ENCODE measurements at places on chromosomes 12 and 14.

DNA sequence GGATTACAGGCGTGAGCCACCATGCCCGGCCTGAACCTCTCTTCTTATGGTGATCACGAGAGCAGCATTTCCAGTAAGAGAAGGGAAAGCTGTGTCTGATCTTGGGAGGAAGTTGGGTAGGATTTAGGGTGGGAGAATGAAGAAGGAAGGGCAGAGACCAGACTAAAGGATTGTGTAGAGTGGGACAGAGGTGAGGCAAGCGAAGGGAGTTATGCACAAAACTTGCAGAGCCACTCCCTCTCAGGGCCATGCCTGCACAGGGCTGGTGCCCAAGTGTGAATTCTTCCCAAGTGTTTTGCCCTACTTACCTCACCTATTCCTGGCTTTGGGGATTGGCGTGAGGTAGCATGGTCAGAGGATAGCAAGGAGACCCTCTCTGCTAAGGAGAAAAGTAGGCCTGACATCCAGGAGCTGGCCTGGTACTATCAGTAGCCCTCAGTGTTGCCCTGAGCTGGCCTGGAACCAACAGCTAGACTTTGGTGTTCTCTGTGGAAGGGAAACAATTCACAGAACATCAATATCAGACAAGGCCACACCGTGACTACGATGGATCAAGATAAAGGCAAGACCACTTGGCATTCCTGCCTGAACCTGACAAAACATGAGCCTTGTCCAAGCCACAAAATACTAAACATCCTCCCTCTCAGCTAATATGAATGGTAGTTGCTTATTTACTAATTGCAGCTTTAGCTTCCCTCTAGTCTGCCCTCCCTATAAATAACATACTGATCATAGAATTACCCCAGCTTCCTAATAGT, 201.0 kb upstream of the AMIGO2 start:
- DNase-seq: no peak

DNA sequence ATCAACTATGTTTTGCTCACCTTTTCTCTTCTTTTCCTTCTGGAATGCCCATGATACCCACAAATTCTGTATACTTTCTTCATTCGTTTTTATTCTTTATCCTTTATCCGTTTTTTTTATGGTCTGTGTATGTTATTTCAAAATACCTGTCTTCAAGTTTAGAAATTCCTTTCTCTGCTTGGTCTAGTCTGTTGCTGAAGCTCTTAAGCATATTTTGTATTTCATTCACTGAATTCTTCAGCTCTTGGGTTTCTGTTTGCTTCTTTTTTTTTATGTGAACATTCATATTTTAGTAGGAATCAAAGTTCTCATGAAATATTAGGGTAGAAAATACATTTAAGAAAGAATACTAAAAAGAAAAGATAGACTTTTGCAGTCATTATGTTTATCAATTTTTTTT, 22.7 kb upstream of the GTF2A1 start:
- no peak for DNase-seq

GRCh38 chr12:21341769-21342168, 7.1 kb upstream of the SLCO1A2 start:
- DNase-seq: no peak

GRCh38 chr12:124675881-124676713, 108.7 kb upstream of the NCOR2 start:
- peak; percentile 37 for DNase-seq

DNA sequence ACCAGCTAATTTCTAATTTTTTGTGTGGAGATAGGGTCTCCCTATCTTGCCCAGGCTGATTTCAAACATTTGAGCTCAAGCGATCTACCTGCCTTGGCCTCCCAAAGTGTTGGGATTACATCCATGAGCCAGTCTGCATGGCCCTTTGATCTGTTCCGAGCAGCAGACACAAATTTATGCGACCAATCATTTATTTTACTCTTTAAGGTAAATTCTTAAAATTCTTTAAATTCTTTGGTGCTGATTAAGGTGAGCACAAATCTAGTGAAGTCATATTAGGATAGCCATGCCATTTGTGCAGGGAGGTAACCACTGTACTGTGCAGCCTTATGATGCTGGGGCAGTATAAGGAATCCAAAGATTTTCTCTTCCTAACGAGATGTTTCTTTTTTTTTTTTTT, 135.7 kb downstream of the SRGAP1 start:
- no peak for DNase-seq

DNA sequence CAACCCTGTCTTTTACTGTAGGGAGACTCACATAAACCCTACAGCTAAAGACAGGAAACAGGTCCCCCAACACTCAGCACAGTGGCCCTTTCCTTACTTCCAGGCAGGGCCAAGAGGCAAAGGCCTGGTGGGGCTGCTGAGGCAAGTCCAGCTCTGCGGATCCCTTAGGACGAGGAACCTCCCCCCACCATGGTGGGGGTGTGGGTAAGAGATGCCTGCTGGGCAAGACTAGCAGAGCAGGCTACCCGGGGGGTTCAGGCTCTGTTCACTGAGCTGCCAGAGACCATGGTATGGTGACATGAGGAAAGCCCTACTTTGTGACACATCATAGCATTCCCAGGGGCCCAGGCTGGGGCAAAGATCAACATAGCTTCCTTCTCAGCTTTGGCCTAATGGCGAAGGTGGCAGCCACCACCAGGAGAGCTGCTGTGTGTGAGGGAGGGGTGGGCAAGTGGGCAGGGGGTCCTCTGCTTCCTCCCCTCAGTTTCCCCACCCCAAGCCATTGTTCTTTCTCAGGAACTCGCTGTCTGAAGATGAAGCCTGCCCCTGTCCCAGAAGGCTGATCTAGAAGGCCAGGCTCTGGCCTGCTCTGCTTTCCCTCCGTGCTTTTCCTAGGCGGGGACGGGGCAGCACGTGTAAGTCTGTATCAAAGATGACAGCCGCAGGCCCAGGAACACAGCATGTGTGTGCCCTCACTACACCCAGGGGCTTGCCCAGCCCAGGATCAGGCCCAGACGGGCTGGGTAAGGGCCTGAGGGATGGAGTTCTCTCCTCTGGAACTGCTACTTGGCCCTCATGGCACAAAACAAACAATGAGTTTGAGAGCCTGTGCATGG, 10.1 kb upstream of the TINF2 start:
- DNase-seq: no peak

DNA sequence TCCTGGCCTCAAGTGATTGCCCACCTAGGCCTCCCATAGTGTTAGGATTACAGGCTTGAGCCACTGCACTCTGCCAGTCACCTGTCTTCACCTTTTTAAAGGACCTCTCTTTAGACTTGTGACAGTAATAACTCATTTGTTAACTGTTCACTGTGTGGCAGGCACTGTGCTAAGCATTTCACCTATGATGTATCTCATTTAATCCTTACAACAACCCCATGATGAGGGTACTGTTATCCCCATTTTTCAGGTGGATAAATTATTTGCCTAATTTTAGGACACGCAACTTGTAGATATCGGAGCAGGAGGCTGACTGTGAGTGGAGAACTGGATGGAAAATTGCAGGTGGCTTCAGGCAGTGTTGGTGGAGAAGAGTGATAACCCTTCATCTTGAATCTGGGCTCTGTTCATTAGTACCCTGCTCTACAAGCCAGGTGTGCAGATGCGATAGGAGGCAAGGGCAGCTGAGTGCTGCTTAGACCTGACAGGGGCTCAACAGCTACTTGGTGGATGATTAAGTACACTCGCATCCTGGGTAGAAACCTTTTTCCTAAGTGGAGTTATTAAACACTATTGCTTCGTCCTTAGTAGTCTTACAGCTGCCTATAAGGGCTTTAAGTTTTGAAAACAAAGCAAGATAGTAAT, 2.7 kb downstream of the TCTN1 start:
- no peak for DNase-seq

DNA sequence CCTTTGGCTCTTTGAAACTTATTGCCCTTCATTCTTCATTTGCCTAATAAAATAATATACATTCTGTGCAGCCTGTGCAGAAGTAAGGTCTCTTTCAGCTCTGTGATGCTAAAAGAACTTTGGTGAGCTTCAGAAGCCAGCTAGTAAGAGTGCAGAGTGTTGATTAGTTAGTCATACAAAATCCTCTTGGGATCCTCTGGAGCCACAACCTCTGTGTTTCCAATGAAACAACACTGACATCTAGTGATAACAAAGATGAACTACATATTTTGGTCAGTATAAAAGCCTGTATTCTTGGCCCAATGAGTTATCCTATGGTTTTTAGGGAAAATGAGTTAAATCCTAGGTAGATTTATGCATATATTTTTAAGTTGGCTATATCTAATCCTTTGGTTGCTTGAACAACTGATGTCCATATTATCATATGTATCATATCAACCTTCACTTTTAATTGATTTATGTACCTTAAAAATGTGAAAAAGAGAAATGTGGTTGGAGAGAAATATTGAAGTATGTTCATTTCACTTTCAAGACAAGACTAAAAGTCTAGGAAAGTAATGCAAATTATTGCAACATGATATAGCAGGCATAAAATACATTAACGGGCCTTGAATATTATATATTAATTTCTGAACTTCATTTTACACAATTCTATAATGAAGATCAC, 158.4 kb downstream of the KLHL28 start:
- DNase-seq: no peak

DNA sequence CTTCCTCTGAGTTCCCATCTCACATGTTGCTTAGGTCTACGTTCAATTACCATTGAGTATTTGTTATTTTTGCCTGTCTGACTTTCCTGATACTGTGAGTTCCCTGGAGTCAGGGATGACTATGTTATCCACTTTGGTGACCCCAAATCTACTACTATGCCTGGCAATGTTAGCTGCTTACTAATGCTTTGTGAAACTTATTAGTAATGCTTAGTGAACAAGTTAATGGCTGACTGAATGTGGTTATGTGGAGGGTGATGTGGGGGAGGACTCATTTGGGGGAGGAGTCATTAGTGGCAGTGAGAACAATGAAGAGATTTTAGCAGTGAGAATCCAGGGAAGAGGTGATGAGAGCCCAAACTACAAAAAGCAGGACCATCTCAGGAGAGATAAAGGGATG, 121.6 kb downstream of the KTN1 start:
- DNase-seq: no peak

- no peak for DNase-seq
Observed at GRCh38 chr12:106865683-106866082, 90.0 kb upstream of the TMEM263 start.

DNA sequence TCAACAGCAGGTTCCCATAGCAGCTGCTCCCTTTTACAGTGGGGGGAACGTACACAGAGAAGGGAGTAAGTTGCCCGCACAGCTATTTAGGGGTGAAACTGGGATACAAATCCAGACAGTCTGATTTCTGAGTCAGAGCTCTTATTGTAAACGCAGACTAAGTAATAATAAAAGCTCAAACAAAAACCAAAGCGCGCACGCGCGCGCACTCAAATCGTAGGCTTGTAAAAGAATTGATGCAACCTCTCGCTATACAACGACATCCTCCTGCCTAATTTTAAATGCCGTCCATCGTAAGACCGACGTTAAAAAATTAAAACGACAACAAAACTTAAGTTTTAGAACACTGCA, 747 bp upstream of the DACT1 start:
- no peak for DNase-seq

DNA sequence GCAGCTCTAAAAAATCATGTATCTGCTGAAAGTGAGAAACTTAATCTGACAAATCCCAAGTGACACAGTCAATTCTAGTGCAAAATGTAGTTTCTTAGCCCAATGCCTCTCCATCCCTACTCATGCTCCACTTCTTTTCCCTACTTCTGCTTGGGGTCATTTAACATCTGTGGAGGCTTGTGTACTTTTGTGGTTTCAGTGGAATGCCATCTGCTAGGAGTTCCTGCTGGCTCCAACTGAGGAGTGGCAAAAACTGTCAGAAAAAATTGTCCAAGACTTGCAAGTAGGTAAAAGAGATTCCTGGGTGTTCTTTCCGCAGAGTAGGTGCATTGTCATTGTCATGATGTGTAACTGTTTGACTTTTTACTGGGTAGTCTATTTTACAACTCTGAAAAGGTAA, 12.5 kb upstream of the AVPR1A start:
- no peak for DNase-seq

DNA sequence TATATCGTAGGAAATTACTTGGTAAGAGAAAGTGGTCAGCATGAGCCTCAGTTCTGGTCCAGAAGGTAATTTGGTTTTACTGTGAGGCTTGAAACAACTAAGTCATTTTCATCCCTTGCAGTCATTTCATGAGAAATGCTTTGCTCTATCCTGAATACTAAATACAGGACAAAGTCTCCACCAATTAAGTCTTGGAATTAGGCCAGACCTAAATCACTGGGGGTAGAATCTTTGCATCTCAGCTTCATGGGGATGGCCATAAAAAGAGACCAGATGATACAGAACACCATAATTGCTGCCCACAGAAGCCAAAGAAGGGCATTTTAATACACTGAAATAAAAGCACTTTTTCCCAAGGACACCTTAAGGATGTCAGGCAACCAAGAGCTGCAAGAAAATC, 277.9 kb upstream of the DCN start:
- no peak for DNase-seq

DNA sequence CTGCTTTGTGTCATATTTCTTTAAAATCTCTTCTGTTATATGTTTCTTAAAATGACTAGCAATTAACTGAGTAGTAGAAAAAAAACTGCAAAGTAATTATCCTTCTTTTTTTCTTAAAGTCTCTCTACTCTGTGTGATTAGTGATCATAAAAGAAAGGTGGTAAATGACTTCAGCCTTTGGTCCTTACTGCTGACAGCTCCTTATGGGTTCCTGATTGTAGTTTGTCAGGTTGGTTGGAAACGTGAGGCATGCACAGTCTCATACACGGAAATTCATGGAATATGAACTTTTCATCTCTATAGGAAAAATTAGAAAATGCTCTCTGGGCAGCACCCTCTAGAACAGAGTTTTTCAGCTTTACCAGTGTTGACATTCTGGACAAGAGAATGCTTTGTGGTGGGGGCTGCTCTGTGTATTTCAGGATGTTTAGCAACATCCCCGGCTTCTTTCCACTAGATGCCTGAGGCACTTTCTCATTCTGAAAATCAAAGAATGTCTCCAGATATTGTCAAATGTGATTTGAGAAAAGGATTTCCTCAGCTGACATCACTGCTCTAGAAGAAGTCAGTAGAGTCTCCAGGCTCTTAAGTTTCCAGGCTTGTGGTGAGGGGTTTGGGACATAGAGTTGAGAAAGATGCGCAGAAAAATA, 121.0 kb downstream of the PIK3C2G start:
- no peak for DNase-seq

- no peak for DNase-seq
Observed at GRCh38 chr12:113070117-113070906, 13.8 kb downstream of the DTX1 start.

DNA sequence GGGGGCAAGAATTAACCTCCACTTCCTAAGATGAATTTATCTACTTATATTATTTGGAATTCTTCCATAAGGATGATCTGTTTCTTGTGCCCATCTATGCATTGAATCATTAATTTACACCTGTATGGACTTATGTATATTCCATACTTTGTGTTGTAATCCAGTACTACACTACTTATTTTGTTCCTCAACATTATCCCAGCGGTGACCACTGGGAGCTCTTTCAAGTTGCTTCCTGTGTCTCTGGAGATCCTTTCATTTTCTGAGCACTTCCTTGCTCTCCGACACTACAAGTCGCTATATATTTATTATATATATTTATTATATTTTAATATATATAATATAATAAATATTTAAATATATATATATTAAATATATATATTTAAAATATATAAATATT, 54.9 kb upstream of the SCN8A start:
- DNase-seq: no peak

- DNase-seq: no peak
Observed at GRCh38 chr12:56759263-56759908, 3.7 kb upstream of the HSD17B6 start.

GRCh38 chr14:58693048-58693447, 55.3 kb downstream of the DACT1 start:
- DNase-seq: no peak
